ENCODE measurements at places on chromosomes 13 and 19. TPM values are rescaled to one million over a fixed set of nuclear protein-coding genes. Genes with fewer than 3 reads are reported as not detected.

GRCh38 chr13:58992478-58993042 lies 1171.2 kb downstream of the DIAPH3 start:
- no peak for DNase-seq

DNA sequence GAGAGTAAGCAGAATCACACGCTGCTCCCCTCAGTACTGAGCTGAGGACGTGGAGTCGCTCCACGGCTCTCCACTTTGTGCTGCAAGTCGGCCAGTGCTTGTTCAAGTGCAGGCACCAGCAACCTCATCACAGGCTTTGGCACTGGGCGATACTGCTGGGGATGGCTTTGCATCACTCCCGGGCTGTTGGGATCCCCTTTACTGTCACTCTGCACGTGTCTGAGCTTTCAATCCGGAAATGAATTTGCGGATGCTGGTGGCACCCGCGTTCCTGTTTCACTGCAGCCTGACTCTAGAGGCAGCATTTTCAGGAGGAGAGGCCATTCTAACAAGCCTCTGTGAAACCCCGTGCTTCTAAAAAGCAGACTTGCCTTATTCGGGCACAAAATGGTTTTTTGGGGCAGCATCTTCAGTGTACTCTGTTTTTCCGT lies 19.1 kb downstream of the SMARCA4 start:
- DNase-seq, result no peak

DNA sequence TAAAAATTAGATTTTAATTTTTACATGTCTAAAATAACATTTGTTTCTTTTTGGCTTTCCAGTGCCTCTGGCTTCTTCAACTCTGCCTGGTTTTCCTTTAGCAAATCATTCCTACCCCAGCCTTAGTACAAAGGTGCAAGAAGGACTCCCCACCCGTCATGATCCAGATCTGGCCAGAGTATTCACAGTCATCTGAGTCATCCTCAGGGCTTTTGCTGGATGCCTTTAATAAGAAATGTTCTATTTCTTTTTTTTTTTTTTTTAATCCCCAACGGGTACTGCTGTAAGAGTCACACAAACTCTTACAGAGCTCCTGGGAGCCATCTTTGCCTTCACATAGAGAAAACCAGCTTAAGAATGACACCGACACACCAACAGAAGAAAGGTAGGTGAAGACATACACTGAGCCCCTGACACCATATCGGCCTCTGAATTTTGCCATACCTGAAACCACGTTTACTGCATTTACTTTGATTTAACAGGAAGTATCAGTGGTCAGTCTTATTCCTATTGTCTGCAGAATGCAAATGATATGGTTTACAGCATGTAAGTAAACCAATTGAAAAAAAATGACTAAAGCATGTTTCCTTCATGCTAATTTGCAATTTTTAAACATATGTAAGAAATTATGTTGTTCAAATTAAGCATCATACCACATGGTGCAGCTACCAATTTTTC lies 184.4 kb downstream of the NALCN start:
- DNase-seq, result peak; percentile 27

DNA sequence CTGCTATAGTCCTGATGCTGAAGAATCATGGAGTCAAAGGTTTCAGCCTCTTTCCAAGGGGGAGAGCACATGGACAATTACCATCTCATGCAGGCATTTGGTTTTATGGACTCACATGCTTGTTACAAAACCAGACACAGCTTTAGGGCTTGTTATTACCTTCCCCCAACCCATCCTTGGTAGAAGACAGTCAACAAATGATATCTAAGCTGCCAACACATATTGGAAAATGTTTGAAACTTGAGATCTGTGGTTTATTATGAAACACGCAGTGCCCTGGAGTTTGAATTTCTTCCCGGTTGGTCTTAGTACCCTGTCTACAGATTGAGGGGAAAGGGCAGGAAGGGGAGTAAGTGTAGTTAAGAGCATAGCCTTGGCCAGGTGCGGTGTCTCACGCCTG lies 12.5 kb upstream of the CYP2A6 start:
- DNase-seq, result no peak

- peak; percentile 46 for DNase-seq
These were observed 43.9 kb downstream of the SIAH3 start for GRCh38 chr13:45807520-45808099.

DNA sequence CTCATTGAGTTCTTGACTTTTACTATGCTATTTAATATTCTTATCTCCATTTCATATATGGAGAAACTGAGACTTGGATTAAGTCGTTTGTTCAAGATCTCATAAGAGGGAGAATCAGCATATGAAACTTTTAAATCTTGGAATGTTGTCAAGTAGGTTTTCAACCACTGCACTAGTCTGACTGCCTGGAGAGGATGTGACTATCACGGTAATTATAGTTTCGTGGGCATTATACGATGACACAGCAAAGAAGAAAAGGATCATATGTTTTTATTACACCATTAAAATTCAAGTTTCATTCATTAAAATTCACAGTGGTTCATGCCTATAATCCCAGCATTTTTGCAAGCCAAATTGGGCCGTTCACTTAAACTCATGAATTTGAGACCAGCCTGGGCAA lies 555.2 kb downstream of the SLITRK1 start:
- DNase-seq, result no peak

GRCh38 chr13:38849315-38849714 lies 141.3 kb downstream of the STOML3 start:
- DNase-seq, result no peak

GRCh38 chr19:10960314-10961072 lies at the start of gene SMARCA4:
SMARCA4 (plus strand) TSS chr19:10961030; CDS start chr19:10984152, 23,122 bp downstream.
- DNase-seq, result peak; percentile 95

DNA sequence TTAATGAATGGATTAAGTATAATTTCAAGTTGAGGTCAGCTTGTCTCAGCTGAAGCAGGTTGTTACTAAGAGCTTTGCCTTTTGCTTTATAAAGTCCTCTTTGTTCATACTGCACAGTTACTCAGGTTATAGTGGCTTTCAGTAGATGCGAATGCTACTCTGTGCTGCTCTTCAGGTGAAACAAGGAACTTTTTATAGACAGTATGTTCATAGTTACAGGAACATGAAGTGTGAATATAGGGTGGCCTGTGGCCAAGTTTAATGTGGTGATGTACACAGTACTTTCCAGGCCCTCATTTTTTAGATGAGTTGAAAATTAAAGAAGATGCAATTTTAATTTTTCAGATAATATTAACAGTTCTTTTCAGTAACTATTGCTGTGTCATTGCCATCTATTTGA lies 20.8 kb downstream of the SUGT1 start:
- no peak for DNase-seq

- DNase-seq, result peak; percentile 62
These were observed 8.8 kb downstream of the SPPL2B start for GRCh38 chr19:2337329-2337707.

DNA sequence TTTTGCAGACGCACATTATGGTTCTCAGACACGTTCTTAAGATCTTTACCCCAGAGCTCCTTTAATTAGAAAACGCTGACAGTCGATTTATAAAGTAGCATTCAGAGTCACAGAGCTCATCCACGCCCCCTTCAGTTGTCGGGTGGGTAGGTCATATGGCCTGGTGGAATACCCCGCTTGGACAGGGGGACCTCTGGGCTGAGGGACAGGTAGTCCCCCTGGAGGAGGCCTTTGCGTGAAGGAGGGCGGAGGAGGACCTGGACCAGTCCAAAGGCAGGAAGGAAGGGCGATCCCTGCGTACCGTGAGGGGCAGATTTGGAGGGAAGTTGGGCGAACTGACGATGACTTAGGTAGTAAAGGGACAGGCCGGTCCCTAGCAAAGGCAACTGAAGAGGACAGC lies 20.5 kb downstream of the VASP start:
- DNase-seq, result no peak

GRCh38 chr19:53158119-53158656 lies 665 bp downstream of the ZNF347 start:
- peak; percentile 27 for DNase-seq

DNA sequence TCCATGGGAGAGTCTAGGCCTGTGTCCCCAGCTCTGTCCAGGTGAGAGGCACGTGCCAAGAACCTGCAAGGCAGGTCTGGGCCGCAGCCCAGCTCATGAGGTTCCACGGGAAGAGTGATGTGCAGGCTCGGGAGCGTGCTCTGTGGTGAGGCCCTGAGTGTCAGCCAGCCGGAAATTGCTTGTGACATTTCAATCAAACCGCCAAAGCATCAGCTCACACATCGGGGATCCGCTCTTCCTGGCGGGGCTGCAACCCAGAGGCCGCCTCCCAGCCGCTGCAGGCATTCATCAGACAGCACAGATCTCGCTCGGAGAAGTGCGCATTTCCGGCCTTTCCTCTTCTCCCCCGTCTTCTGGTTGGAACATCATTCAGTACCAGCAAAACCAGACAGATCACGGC lies 109.3 kb downstream of the KDM4B start:
- DNase-seq, result no peak

GRCh38 chr13:66536746-66537145 lies 693.4 kb downstream of the PCDH9 start:
- DNase-seq, result no peak

DNA sequence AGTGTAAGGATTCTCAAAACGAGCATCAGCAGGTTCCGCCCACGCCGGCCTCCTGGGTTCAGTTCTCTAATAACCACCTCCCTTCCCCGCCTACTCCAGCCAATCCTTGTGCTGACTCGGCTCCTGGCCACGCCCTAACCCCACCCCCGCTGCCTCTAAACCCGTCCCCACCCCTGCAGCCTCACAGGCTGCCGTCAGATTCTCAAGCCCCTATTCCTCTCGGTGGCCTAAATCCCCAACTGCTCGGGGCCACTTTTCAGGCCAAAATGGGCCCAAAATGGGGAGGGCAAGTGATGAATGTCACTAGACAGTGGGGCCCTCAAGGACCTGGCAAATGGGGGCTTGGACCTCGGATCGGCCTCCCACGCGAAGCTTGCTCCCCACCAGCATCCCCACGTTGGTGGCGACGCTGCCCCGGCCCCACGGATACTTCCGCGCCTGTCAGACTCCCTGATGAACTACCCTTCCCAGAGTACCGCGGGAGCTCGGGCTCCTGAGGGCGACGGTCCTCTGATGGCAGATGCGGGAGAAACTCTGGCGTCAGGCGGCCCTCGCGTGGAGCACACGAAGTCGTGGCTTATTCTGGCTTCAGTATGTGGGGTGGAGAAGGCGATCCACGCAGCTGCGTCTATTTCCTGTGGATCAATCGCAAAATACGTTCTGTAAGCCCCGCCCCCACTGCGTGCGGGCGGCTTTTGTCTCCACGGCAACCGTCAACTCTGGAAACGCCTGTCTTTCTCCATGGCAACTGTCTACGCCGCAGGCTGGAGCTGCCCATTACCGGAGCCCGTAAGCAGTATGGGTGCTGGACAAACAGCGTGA lies 24.8 kb downstream of the ZNF473 start:
- peak; percentile 61 for DNase-seq

- DNase-seq, result no peak
These were observed 4.2 kb upstream of the ZNF564 start for GRCh38 chr19:12555456-12555930.

DNA sequence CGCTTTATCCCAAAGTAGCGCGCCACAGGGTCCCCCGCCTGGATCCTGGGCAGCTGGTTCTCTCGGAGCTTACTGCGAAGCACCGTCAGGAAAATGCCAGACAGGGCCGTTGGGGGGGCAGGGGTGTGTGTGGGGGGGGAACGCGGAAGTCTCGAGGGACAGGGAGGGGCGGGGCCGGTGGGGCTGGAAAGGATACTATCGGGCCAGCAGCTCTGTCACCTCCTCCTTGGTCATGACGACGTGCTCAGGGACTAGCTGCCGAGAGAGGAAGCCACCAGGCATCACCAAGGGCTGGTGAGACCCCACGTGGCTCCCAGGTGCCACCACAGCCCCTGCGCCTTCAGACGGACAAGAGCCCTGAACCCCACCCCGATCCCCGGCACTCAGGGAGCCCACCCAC lies 5.3 kb downstream of the POLR2E start:
- no peak for DNase-seq

DNA sequence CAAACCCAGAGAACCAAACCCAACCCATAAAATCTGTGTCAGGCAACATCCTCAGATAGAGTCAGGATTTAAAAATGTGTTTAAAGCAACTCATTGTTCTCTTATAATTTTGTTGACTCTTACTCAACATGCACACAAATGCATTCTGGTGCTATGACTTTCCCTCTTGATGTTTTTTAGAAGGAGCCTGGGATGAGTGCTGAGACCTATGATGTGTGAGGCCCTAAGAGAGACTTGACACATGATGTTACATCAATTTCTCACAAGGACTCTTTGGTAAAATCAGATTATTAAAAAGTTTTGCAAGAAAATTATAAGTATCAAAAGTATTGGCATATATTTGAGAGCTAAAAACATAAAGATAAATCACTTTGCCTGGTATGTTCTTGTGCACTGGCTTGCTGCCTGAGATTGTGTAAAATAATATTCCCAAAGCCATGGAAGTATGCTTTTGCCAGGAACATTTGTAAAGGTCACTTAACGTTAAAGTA lies 173.9 kb downstream of the DCLK1 start:
- DNase-seq, result peak; percentile 80

- no peak for DNase-seq
These were observed 99.0 kb downstream of the GPC6 start for GRCh38 chr13:93325303-93326233.

The NLRP9 gene
- total RNA-seq, result not detected

The FCGBP gene
- 0.33 TPM for total RNA-seq

The ZNF155 gene
- 0.90 TPM for total RNA-seq

The KANK3 gene
- total RNA-seq, result 0.09 TPM

The KLK14 gene
- not detected for total RNA-seq

The THSD8 gene
- total RNA-seq, result not detected

The PRR22 gene
- 0.09 TPM for total RNA-seq

The DIRAS1 gene
- total RNA-seq, result 14.9 TPM

The PLPP2 gene
- total RNA-seq, result 16.6 TPM

The AKT2 gene
- 132 TPM for total RNA-seq

The CEACAM4 gene
- total RNA-seq, result not detected

The C5AR2 gene
- 0.63 TPM for total RNA-seq

The UBL3 gene
- total RNA-seq, result 21.1 TPM

The SHISA7 gene
- total RNA-seq, result not detected
